ENCODE measurements at places on chromosomes 11 and 22. TPM values are rescaled to one million over a fixed set of nuclear protein-coding genes. Genes with fewer than 3 reads are reported as not detected.

DNA sequence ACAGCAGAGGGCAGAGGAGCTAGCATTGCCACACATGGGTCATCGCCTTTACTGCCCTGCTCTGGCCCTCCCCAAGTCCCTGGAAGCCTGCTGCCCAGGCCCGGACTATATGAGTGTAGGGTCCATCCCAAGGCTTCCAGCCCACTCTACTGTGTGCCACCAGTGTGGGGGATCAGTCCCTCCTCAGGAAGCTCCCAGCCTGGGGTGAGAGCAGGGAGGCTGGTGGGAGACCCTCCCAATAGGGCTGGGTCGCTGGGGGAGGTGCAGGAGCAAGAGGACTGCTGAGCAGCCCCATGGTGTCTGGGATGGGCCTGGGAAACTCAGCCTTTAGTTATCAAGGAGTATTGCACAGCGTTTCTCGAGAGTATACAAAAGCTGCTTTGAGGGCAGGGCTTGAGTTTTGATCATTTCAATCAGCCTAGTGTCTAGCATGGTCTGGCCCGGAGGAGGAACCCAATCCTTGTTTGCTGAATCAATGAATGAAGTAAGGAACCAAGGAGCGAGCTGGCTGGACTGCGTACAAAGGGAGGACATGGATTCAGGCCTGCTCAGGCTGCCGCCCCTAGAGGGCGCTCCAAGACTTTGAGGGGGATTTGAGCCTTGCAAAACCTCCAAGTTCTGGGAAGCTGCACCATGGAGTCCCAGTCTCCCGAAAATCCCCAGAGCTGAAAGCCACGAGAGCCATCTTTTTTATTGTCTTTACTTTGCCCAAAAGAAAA is 89.0 kb upstream of the PARVA start:
- peak; percentile 83 for DNase-seq

The ROBO4 gene
- total RNA-seq = 13.7 TPM

DNA sequence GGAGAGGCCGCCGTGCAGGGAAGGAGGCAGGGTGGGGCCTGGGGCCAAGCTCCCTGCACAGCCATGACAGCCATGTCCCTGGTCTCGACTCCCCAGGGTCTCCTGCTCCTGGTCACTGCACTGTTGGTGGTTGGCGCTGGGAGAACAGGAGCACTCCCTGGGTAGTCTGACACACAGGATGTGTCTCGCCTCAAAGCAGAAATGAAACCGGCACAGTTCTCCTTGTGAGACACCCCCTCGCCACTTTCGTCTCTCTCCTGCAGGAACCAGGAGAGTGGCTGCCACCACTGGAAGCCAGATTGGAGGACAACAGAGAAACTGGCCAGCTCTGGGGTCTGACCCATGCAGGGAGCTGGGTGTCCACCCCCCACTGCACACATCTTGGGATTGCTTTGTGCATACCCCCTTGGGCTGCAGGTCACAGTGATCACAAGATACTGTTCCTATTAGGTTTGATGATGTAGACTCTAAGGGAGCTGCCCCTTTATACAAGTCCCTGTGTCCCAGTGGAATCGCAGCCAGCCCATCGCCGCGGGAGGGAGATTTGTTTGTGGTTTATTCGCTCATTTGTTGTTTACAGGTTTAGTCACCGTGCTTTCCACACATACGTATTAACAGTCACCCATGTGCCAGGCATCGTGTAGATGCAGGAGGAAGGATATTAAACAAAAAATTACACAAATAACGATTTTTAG is 27.0 kb upstream of the YWHAH start:
- no peak for DNase-seq

DNA sequence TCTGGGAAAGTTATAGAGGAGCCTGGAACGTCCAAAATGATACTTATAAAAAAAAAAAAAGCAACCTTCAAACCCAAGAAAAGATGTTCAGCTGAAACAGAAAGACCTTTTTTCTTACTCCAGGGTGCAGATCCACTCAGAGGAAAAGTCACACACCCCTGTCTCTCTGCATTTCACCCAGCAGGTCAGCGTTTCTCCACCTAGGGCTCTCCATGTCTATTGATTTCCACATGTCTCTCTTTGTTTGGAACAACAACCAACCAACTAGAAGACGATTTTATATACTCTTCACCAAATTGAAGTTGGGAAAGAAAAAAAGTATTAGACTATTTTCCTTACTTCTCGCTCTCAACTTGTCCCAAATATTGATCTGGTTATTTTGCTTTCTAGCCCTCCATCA is 42.2 kb upstream of the BLID start:
- no peak for DNase-seq

- DNase-seq = no peak
Measured at GRCh38 chr22:21947040-21948014, 5.3 kb downstream of the PPM1F start.

DNA sequence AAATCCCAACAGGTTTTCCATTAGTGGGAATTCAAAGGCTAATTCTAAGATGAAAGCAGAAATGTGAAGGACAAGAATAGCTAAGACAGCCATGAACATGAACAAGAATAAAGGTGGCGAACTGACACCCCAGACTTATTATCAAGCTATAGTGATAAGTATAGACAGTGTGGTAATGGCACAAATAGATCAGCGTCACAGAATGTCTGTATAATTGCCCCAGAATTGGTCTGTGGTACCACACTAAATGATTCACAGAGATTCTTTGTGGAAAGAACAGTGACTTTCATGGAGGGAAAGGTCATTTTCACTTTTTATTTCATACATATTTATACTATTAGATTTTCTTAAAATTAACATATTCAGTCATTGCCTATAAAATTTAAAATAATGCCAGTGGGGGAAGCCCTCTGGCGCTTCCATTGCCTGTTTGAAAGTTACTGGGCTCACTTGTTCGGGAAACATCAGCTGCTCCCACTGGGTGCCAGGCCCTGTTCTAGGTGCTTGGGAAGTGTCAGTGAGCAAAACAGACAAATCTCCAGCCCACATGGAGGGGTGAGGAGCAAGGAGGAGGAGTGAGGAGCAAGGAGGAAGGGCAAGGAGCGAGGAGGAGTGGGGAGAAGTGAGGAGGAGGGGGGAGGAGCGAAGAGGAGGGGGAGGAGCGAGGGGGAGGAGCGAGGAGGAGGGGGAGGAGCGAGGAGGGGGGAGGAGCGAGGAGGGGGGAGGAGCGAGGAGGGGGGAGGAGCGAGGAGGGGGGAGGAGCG is 11.3 kb upstream of the NLRP6 start:
- no peak for DNase-seq

The LINC01488 gene
- total RNA-seq = not detected

DNA sequence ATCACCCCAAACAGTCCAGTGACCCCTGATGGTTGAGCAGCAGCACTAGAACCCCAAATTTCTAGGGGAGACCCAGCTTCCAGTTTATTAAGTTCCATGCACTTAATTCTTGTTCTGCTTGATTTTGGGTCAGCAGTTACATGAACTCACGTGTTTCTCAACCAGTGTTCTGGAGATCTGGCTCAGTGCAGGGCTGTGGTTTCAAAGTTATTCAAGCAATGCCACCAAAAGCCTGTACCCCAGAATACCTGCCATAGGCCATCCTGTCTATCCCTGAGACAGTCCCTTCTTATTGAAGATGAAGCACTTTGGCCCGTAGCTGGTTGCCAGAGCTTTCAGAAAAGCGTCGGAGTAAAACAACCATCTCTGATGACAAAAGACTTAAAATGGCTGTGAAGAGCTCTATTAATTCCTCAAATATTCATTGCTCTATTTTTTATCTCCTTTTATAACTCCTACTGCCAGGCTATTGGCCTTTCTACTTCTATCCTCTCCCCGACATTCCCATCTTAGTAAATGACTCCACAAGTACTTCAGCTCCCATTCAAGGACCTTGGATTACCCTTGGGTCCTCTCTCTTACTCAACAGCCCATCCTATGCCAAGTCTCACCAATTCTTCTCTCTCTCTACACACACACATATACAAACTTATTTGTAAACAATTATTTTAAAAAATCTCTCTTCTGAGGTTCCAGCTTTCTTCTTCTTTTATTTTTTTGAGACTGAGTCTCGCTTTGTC is 18.0 kb upstream of the VPREB1 start:
- no peak for DNase-seq

- no peak for DNase-seq
Measured at GRCh38 chr11:14022251-14022650, 59.7 kb downstream of the SPON1 start.

The CD6 gene
- not detected for total RNA-seq

The IZUMO1R gene
- total RNA-seq = not detected

DNA sequence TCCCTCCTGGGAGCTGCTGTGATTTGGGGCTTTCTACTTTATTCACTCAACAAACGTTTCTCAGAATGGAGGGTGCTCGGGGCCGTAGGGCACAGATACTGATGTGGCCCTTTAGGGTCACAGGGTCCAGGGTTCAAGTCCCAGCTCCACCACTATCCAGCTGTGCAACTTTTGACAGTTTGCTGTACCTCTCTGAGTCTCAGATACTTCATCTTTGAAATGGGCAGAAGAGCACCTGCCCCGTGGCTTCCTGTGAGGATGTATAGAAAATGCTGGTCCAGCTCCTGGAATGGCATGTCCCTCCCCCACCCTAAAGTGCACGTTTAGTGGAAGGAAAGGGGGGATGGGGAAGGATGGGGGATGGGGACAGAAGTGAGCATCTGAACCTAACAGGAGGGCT is 21.9 kb upstream of the PRR5 start:
- DNase-seq = no peak

The MYO7A gene
- total RNA-seq = not detected

GRCh38 chr11:61480994-61481335 is 27.6 kb upstream of the LRRC10B start:
- DNase-seq = no peak

DNA sequence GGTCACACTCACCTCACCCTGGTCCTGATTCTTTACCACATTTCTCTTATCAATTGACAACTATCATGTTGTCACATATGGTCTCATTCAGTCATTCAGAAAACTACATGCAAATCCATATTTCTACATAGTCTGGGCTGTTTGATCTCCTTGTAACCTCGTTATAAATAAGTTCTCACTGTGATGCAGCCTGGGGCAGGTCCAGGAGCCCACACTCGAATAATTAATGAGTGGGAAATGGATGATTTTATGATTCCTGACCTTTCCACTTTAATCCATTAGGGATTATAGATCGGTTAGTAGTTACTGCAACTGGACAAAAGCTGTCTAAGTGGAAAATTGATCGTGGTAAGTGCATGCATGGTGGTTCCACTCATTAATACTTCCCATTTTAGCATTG is 636.3 kb upstream of the TENM4 start:
- DNase-seq = no peak

DNA sequence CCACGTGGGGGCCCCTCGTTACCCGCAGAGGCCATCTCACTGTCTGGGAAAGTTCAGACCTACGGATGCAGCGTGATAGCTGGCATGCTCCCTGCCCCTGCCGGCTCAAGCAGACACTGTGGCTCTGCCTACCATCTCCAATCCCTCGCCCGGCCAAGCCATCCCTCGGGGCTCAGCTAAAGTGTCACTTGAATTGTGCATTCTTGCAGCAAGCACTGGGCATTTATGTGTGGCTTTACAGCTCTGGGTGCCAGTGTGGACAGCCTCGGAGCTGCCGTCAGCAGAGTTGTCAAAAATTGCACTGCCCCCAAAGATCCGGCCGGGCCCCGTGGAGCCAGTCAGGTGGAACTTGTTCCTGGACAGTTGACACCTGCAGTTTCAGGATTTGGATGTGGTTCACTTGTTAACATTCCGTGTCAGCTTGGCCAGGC is 75.0 kb upstream of the FGF3 start:
- DNase-seq = no peak

GRCh38 chr22:42249831-42250230 is 20.6 kb downstream of the TCF20 start:
- no peak for DNase-seq

The C22orf42 gene
- not detected for total RNA-seq

The DDX17 gene
- total RNA-seq = 311 TPM

The MTMR3 gene
- total RNA-seq = 12.9 TPM

All from MG63 (cell line).